Hindlimb muscle (tissue), 1 donor: ENCODE measurements at places on chromosomes 2 and 18.

- no peak for DNase-seq
Observed at GRCh38 chr2:40405465-40405864, 46.4 kb downstream of the SLC8A1 start.

- DNase-seq: no peak
Observed at GRCh38 chr2:71496156-71496770, 42.9 kb downstream of the DYSF start.

DNA sequence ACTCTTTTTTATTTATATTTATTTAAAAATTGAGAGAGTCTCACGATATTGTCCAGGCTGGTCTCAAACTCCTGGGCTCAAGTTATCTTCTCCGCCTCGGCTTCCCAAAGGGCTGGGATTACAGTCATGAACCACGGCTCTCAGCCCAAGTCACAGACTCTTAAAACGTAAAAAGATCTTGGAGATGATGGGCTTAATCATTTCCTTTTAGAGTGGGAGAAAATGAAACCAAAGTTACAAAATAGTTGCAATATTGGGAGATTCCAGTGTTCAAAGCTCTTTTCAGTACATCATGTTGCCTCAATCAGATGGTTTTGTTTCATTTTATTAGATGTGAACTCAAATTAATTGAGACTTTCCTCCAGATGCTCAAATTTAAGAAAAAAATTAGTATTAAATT, 151.4 kb upstream of the XPO1 start:
- DNase-seq: no peak

- no peak for DNase-seq
Observed at GRCh38 chr18:21702602-21703001, 2.0 kb downstream of the ABHD3 start.

DNA sequence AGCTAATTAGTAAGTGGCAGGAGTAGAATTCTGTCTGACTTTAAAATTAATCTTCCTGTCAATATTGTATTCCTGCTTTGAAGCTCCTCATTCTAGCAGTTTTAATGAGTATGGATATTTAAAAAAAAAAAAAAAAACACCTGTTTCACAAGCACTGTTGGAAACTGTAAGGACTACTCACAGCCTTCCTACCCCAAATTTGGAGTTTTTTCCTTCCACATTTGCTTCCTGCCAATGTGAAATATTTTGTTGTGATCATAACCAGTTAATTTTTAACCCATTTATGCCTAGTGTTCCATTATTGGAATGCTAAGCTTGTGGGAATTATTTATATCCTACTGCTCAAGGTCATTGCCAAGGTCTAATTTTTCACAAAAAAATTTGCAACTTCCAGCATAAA, 36.1 kb upstream of the SCYGR2 start:
- DNase-seq: no peak

DNA sequence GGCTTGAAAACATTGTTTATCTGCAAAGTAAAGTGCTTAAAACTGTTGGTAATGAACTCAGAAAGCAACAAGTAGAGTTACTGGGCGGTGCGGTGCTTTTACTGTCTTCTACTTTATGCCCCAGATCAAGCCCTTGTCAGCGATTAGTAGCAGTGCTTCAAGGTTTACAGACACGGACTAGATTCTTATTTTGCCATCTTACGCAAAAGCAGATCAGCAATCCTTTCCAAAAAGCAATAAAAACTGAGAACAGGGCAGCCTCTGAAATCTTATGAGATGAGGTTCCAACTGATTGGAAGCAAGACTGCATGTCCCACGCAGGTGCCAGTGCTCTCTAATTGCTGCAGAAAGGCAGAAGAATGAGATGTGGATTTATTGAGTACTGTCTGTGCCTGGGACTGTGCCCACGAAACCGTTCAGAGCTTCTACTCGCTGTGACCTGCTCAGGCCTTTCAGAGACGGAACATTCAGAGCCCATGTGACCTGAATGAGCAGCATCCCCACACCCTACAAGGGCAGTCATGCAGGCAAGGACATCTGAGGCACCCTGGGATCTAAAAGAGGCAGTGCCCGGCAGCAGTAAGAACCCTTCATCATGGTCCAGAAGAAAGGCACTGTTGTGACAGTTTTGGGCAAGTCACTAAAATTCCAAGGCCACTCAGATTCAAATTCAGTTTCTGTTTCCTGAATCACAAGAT, 15.7 kb downstream of the COL4A3 start:
- DNase-seq: no peak

GRCh38 chr2:45698554-45698953, 47.1 kb downstream of the PRKCE start:
- DNase-seq: no peak

DNA sequence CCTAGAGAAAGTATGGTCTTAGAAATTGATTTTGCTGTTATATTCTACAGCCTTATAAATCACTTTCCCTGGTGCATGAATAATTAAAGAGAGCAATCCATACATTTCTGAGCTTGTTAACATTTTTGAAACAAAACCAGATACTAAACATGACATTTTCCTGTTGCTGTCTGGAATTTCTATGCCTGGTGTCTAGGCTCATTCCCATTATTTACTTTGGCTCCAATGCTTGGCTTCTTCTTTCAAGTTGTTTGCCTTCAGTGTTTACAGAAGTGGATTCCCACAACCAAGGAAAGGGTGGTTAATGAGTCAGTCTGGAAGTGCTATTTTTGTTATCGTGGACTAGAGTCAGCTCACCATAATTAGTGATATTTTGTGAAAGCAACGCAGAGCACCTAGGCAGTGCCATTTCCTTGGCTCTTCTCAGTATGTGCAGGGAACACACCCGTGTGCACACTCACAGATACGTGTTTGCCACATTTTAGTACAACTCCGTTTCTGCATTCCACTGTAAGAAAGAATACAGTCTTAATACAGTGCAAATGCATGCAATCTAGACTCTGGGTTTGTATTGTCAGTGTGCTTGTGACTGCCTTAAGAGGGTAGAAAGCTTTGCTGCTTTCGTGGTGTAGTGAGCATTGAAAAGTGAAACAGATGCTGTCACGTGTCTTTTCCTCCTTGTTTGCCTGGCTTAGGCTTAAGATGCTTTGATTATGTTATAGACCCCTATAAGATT, 185.0 kb upstream of the RASGRP3 start:
- DNase-seq: no peak

DNA sequence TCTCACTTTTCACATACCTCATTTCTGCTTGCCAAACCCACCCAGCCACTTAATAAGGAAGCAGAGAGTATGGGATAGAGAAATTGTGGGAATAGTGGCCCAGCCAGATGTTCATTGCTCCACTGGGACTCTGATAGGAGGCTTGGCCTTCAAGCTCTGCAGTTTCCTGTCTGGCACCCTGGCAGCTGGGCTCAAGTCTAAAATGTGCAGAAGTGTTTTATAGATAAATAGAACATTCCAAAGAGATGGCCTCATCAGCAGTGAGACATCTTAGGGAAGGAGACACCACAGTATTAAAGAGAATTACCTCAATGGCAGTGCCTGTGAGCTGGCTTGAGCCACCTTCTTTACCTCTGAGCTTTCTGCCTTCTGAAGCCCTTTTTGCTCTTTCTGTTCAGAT, 24.7 kb downstream of the COPS7B start:
- DNase-seq: no peak

DNA sequence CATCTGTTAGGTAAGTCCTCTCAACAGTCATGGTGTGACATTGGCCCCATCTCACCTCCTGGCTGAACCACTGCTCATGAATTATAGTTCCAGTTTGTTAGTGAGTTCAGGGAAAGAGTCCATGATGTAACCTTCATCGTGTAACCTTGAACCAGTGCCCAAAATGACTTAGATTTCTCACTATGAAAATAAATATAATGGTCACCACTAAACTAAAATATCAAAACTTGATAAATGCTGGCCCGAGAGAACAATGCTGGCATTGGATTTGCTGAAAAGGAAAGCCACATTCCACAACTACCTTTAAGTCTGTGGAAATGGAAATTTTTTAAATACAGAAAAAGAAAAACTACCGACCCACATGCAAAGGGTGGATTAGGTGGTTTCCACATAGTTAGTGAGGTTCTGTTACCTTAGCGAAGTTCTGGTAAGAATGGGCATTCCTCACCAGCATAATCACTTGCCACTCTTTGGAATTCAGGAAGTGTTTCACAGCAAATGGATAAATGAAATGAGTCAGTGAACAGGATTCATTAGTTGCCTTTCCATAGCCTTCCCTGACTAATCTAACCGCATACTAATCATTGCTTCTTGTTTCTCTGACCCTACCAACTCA, 133.9 kb upstream of the CTAGE1 start:
- DNase-seq: no peak

GRCh38 chr18:2486426-2486825, 84.9 kb downstream of the METTL4 start:
- DNase-seq: no peak

GRCh38 chr2:239256350-239256743, 144.5 kb downstream of the HDAC4 start:
- DNase-seq: no peak

DNA sequence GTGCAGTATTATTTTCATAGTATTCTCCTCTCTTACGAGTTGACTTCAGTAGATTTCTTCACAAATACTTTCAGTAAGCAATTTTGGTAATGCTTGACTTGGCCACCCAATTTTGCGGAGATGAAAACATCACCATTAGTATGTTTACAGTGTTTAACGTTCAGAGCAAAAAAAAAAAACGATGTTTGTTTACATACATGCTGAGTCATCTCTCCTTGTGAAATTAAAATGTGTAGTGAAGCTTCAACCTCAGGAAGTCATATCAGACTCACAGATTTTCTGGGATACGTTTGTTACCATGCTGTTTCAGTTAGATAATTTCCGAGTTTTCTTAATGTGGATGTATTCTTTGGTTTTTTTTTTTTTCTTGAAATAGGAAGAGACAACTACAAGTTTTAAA, 100.1 kb downstream of the CTNNA2 start:
- no peak for DNase-seq

- DNase-seq: no peak
Observed at GRCh38 chr2:100627330-100628300, 64.8 kb downstream of the PDCL3 start.

GRCh38 chr2:72204156-72204785, 56.6 kb upstream of the CYP26B1 start:
- peak; percentile 43 for DNase-seq

GRCh38 chr2:48316753-48317750, 212.9 kb upstream of the STON1 start:
- no peak for DNase-seq

DNA sequence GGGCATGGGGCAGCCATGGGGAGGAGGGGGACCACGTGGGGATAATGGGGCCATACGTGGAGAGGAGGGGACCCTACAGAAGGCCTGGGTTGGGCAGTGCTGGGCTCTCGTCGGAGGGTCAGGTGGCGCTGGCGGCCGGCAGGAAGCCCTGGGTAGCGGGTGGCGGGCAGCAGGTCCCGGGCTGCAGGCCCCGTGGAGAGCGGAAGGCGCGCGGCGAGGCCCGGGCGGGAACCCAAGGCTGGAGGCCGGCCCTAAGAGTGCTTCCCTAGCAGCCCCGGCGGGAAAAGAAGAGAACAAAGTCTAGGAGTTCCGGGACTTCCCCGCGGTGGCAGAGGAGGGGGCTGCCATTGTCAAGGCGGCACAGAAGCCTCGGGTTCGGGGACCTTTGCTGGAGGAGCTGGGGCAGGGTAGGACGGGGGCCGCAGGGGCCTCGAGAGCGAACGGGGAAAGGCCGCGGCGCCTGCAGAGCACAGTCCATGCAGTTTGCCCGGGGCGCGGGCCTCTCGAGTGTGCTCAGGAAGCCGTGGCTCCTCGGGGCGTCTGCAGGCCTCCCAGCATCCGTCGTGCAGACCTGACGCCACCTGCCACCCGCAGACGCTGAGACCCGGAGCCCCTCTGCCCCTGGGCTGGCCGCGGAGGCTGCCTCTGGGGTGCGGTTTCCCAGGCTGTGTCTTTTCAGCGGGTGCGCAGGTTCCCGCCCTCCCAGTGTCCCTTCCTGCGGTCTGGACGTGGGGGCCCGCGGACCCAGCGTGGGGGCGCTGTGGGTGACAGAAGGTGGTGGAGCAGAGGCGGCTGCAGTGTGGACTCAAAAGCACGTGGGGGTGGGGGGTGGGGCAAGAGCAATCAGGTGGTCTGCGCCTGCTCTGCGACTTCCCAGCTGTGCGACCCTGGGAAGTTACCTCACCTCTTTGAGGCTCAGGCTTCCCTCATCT, 19.4 kb upstream of the NCL start:
- peak; percentile 42 for DNase-seq

- no peak for DNase-seq
Observed at GRCh38 chr2:165402162-165402561, 67.3 kb upstream of the CSRNP3 start.

DNA sequence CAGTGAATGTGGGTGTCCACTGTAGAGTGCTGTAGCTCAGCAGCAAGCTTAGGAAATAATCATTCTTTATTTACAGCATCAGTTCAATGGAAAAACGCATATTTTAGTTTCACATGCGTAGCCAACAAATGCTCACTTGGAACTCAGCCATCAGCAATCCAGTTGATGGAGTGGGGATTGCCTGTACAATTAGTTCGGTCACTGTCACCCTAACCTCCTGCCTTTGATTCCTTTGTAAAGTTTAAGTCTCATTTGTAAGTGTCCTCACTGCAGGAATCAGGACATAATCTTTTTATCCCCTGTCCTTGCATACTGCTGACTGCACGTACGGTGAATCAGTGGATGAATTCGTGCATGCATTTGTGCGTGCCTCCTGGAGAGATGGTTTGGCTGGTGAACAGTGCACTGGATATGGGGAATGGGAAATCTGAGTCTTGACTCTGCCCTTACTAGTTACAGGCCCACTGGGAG, 55.9 kb downstream of the RAB31 start:
- DNase-seq: no peak

DNA sequence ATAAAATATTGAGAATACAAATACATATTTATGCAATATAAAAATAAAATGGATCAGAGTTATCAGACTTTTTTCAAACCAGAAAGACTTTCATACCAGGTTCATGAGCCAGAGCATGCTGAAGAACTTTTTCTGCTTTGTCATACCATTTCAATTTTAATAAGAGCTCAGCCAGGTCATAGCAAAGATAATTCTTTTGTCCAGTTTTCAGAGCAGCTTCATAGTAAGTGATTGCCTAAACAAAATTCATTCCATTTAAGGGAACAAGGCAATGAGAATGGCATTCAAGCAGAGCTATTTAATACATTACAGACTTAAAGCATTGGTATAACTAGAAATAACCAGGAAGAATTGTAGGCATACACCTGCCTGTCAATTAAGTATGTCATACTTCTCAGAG, 42.3 kb downstream of the TTC21B start:
- DNase-seq: no peak

GRCh38 chr18:33239298-33239697, 201.2 kb downstream of the CCDC178 start:
- no peak for DNase-seq

DNA sequence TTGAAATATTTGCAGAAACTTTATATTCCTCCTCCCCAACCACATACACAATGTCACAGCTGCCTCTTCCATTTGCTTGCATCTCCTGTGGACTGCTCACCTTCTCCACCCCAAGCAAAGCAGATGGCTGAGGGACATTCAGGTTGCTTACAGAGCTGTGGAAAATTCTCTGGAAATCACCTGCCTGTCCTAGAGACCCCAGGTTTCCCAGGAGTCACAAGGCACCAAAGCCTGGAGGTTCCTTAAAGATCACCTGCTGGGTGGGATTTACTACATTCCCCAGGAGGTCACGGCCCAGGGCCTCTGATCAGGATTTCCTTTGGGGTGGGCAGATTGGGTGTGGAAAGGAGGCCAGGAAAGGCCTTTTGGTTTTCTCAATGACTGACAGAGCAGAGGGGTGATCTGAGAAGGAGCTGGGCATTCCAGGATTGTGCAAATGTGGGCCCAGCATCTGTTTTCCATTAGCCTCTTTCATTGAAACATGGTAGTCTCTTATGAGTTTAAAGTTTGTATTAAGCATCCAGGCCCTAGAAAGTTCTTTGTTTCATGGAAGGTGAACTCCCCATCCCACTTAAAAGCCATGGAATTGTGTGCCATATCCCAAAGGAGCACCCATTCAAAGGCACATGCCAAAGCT, 410.7 kb upstream of the TNP1 start:
- DNase-seq: no peak
